GM23248 (cell line): ENCODE measurements at places on chromosomes 5 and 9. TPM values are rescaled to one million over a fixed set of nuclear protein-coding genes. Genes with fewer than 3 reads are reported as not detected.

GRCh38 chr5:122944051-122944450, 92.5 kb downstream of the PPIC start:
- DNase-seq = no peak

The CDH6 gene
- polyA plus RNA-seq = 4.1 and 4.2 TPM in 2 replicates

GRCh38 chr9:129996161-129996830, 46.7 kb downstream of the FNBP1 start:
- peak; percentile 78 for DNase-seq

DNA sequence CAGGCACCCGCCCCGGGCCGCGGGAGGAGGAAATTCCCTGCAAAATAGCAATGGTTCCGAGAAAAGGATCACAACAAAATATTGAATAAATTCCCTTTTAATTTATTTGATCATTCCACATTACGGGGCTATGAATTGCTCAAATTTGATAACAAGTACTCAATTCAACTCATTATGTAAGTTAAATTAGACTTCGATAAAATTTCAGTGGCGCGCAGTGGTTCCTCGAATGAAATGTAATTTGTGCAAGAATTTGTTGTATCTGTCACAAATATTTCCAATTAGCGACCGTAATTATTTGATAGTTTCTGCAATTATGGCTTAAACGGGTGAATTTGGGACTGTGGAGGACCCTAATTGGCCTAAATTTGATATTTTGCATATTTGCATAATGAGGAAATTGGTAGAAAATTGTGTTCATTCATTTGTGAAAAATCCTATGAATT, 76.0 kb upstream of the TBCA start:
- no peak for DNase-seq

DNA sequence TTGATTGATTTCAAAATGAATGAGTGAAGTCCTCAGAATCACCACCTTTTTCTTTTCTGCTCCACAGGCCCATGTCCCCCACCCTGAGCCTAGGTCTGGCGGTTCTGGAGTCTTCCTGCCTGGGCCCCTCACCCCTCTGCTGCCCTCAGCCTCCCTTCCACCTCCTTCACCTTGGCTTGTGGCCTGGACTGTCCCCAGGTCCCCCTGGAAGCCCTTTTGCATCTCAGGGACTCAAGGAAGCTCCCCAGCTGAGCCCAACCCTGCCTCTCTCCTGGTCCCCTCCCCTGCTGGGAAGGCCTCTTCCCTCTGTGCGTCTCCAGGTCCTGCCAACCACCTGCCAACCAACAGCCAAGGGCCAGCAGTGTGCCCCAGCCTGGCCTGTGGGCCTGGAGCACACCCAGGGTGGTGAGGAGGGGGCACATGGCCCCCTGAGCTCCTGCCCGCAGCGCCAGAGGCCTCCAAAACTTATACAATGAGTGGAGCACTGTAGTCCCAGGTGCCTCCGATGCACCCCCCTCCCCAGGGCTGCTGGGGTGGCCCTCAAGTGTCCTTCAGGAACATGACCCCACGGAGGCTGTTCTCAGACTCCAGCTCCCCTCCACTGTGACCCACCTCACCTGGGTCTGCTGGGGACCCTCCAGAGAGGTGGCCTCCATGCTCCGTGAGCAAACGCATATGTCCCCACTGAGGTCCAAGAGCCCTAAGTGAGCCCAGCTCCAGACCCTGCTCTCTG, 20.3 kb downstream of the GLT6D1 start:
- no peak for DNase-seq

DNA sequence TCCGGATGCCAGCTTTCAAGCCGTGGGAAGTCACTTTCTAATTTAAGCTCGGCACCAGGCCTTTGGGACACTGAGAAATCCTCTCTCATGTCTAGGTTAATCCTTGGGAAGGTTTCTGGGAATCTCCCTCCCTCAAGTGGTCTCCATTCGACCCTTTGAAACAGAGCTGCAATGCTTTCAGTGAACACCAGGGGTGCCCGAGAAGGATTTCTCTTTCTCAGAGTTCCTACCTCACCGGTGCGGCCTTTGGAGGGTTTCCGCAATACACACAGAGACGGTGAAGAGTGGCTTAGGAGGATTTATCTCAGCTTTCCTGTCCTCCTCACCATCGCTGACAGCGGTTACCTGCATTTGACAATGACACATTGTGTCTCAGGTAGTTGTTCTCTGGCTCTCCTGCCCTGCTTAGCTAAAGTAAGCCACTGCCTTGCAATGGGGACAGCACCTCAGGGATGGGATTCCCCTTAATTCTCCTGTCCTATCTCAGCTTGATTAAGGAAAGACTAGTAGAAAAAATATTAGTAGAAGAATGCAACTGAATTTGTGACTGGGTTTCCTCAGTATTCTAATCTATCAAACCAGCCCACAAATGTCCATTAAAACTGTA, 180.6 kb downstream of the GABRG2 start:
- DNase-seq = no peak

The ITK gene
- polyA plus RNA-seq = 0.04 TPM in 1 of 2 replicates, not detected in the other

GRCh38 chr9:115597330-115597895, 479.5 kb upstream of the TNC start:
- DNase-seq = peak; percentile 12

DNA sequence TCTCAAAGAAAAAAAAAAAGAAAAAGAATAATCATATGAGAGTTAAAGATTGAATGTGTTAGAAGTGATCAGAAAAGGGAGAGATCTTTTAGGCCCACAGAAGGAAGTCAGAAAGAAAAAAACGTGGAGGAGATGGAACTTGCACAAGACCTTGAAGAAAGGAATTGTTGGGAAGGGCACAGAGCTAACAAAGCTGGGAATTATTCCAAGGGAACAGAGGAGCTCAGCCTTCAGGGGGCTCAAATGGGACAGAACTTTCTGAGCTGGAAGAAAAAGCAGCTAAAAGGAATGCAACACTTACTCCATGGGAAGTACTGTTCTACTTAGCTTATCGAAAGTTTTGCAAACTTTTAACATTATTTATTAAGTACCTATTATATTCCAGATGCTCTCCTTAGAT, 153.4 kb upstream of the ADRA1B start:
- no peak for DNase-seq

- DNase-seq = no peak
Observed at GRCh38 chr5:137085206-137085605, 413.9 kb downstream of the SPOCK1 start.

The CFAP77 gene
- polyA plus RNA-seq = not detected in 2 replicates

- peak; percentile 90 for DNase-seq
Observed at GRCh38 chr5:71830681-71831539, 111.8 kb downstream of the CARTPT start.

DNA sequence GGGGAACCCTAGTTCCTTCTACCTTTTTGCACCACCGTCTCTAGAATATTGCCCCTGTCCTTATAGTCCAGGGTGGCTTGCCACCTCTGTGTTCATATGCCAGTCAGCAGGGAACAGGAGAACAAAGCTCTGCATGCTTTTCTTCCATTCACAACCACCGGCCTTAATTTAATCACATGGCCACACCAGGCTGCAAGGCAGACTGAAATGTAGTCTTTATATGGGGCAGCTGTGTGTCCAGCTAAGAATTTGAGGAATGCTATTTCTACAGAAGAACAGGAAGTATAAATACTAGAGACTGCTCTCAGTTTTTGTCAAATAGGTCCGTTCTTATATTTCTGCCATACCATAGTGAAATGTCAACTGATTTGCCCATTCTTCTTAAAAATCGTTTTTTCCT, 5.8 kb downstream of the C5orf22 start:
- no peak for DNase-seq

The POMT1 gene
- polyA plus RNA-seq = 28.4 and 29.4 TPM in 2 replicates

GRCh38 chr9:92295240-92295790, 1.8 kb upstream of the IARS1 start:
- DNase-seq = no peak

DNA sequence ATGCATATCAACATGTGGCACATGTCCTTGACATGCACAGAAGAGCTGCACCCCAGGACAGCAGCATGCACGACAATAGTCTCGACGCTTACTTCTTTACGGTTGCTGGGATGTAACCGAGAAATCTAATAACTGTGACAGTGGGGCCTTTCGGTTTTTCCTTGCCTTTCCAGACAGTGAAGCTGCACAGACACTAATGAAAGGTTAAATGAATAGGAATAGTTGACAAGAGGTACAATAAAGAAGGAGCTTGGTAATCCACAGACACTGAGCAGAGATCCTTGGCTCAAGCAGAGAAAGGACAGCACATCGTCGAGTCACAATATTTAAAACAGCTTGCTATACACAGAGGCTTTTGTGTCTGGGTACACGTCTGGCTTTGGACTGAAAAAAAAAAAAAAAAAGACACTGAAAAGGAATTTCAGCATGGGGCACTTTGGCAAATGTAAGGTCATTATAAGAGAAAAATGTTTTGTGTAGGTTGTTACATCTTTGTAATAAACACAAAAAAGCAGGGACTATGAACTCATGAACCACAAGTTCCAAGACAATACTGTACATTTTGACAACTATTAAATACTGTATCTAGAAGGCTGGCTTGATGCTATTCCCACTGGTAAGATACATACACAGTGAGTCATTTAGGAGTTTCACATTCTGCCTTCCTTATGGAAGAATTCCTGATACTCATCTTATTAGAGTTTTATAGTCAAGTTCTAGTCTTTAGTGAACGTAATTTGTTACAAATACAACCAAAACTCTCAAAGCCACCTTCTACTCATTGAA, 5.6 kb downstream of the BNC2 start:
- DNase-seq = peak; percentile 77

DNA sequence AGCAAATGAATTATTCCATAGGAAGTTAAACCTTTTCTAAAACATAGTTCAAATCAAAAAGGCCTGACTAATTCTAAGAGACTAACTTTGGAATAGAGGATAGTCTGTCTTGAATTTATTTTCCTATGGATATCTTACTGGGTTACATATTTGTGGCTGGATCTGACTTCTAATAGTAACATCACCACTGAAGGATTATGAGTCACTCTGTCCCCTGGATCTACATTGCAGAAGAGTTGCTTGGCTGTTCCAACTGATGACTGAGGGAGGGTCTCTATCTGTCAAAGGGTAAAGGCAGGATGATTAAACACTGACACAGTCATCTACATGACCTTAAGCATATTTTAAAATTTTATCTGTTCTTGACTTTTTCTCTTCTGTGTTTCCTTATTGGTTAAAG, 119.6 kb upstream of the FST start:
- DNase-seq = peak; percentile 87

DNA sequence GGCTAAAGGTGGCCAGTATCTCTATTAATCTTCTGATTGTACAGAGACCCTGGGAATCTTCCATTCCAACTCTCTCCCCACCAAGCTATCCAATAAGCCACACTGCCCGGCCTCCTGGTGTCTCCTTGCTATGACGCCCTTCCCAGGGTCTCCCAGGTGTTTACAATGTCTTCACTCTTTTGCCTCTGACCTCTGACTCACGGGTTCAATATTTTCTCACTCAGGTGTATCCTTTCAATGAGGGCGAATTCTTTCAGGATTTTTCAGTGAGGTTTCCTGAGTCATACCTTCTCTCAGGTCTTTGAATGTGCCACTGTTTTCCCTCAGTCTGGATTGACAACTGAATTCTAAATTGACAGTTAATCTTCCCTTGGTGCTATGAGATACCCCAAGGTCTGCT, 53.7 kb upstream of the IRX4 start:
- no peak for DNase-seq

The CLIC3 gene
- 98.9 and 107 TPM in 2 replicates for polyA plus RNA-seq

- DNase-seq = peak; percentile 23
Observed at GRCh38 chr5:152246401-152246800, 158.7 kb downstream of the NMUR2 start.

DNA sequence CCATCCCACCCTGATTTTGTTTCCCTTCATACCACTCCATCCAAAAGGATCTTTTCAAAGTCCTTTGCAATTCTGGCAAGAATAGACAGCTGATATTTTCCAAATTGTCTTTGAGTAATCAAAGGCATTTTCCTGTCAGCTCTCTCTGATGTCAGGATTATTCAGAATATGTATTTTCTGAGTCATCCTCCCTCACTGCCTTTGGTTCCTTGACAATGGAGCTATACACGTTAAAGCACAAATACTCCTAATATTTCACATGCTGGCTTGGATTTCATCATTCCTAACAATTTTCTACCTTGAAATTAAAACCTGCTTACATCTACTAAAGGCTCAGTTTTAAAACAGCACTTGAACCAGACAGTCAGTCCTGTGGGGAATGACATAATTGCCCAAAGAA, 379.4 kb downstream of the GADD45G start:
- peak; percentile 50 for DNase-seq

GRCh38 chr5:15794052-15794985, 294.3 kb downstream of the FBXL7 start:
- DNase-seq = peak; percentile 40

DNA sequence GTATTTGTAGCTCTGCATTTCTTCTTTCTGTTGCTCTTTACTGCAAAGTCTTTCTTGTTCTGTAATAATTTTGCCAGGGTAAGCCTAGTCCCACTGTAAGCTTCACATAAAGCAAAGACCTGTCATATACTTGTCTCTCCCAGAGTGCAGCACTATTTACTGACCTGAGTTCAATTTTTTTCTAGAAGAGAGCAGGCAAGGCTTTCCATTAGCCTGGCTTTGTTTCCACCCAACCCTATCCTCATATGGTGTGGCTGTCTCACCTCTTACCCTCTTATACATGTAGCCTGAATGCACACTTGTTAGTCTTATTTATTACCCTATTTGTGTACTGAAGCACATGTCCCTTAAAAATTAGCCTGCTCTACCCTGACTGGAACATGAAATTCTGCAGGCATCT, 170.4 kb downstream of the EFNA5 start:
- no peak for DNase-seq

DNA sequence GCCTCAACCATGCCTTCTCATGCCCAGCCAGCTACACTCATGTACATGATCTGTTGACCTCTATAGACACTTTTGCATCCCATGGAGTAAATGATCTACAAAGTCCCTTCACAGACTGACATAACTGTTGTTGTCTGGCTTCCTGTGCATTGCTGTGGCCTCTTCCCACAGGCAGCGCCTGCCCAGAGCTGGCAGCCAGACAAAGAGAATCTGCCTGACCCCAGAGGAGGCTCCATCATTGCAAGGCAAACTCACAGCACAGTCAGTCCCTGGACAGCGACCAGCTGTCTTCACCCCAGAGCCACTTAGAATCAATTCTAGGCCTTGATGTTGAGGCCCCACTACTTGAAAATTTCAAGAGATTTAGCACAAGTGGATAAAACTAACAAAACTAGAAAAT, 65.5 kb downstream of the INSYN2B start:
- DNase-seq = peak; percentile 84

DNA sequence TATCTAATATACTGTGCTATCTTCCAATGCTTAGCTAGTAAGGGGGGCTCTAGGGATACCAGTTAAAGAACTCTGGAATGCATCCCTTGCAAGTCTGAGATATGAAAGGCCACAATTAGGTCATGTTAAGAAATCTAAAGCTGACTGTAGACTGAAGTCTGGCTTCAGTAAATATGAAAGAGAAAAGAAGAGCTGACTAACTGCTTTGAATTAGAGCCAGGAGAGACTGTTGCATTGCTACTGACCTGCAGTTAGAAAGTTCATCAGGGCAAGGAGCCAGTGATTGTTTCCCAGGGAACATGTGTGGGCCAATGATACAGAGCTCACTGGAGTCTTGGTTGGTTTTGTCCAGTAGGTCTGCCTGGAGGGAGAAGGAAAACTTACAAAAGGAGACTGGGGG, 472.1 kb upstream of the TNC start:
- peak; percentile 96 for DNase-seq

The KIAA0825 gene
- 3.0 and 3.8 TPM in 2 replicates for polyA plus RNA-seq

- DNase-seq = no peak
Observed at GRCh38 chr5:56637321-56637920, 177.9 kb upstream of the MAP3K1 start.

The FCN2 gene
- polyA plus RNA-seq = not detected in 2 replicates

The PCDHGC4 gene
- polyA plus RNA-seq = 0.11 and 0.16 TPM in 2 replicates

GRCh38 chr9:129036923-129037766, 719 bp downstream of the MIGA2 start:
- peak; percentile 56 for DNase-seq

The ECSCR gene
- 0.41 and 0.49 TPM in 2 replicates for polyA plus RNA-seq

- DNase-seq = no peak
Observed at GRCh38 chr9:14307989-14308852, 5.7 kb downstream of the NFIB start.
